Cerebellar nuclear complex (tissue), 1 donor: ENCODE measurements at places on chromosomes 1 and 21.

DNA sequence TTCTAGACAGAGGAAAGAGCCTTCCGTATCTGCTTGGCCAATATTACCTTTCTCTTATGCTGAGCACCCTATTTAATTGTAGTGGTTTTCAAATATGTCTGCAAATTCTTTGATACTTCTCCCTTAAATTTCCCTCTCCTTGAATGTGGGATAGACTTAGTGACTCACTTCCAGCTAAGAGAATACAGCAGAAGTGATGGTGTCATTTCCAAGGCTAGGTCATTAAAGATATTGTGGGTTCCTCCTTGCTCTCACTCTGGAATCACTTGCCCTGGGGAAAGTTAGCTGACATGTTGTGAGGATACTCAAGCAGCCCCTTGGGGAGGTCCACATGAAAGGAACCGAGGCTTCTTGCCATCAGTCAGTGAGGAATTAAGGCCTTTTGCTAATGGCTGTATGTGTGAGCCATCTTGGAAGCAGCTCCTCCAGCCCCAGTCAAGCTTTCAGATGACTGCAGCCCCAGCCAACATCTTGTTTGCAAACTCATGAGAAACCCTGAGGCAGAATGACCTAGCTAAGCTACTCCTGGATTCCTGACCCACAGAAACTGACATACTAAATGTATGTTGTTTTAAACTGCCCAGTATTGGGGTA, 8.1 kb upstream of the CITED4 start:
- DNase-seq: no peak

DNA sequence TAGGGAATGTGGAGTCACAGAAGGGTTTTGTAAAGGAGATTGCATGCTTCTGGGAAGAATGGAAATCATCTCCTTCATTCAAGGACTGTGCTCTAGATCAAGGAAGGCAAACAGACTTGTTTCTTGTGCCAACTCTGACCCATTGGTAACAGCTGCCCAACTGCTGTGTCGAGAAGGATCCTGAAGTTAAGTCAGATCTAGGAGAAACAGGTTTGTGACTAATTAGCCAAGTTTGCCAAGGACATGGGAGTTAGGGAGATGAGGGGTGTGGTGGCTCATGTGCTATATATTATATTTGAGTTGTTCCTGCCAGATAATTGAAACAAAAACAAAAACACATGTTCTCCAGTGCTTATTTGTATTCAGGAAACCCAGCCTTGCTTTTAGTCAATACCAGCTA, 251.2 kb upstream of the USP24 start:
- no peak for DNase-seq

GRCh38 chr1:229253151-229253974, 17.5 kb upstream of the RAB4A start:
- no peak for DNase-seq

DNA sequence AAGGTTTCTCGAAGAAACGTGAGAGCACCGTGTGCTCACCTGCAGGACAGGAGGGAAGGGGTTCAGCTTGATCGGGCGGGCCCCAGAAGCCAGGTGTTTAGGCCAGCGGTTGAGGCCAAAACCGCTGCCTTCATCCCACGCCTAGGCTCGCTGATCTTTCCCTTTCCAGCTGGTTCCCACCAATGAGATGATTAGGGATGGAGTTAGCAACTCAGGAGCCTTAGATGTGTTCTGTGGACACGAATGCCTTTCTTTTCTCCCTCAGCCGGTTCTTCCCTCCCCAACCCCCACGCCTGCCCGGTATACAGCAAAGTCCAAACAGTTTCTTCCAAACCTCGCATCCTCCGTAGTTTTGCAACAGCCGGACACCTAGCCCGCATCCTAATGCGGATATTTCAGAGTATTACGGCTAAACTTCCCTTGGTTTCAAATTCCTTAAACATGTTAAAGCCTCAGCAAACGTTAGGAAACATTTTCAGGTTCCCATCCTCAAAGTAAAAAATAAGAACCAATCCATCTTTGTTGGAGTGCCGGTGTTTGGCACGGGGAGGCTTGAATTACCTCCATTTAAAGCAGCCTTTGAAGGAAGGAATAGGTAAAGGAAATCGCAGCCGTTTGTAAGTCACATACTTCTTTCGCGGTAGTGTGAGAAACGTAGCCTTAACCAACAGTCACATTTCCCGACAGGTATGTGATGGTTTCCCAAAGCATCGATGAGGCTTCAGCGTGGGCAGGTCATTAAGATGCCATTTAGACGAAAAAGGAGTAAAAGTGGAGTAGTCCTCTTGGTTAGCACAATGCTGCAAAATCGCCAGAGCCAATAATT, 1.1 kb downstream of the LRRC8C start:
- DNase-seq: no peak

DNA sequence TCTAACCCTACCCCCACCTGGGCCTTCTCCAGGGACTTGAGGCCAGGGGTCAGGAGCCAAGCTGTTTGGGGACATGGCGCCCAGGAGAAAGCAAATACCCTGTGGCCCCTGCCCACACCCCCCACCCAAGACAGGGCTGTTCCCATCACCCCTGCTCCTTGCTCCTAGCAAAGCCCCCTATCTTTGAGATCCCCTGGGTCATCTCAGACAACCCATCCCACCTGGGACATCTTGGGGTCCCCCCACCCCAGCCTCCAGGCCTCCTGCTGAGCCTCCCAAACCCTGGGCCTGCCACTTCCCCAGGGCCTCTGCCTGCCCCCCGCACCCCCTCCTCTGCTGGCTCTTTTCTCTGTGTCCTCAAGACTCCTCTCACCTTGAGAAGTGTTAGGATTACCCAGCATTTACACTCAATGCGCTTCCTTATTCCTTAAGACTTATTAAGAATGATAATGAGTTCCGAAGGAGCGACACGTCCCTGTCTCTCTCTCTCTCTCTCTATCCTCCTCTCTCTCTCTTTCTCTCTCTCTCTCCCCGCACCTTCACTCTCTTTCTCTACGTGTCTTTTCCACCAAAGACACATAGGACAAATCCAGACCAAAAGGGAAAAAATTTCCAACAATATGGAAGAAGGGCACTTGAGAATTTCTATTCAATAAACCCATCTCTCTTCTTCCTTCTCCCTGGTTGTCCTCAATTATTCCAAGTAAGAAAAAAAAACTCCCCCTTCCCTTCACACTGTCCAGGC, 7.2 kb downstream of the CASZ1 start:
- no peak for DNase-seq

- DNase-seq: no peak
Measured at GRCh38 chr1:151790940-151791651, 796 bp upstream of the TDRKH start.

- DNase-seq: no peak
Measured at GRCh38 chr1:45762291-45762690, 11.8 kb upstream of the IPP start.

- DNase-seq: no peak
Measured at GRCh38 chr1:209102120-209102519, 481.4 kb upstream of the CAMK1G start.

GRCh38 chr1:161111117-161111516, 6.7 kb downstream of the PFDN2 start:
- no peak for DNase-seq

GRCh38 chr1:37875833-37876232, 16.4 kb upstream of the MTF1 start:
- no peak for DNase-seq

- DNase-seq: no peak
Measured at GRCh38 chr1:11944358-11944931, 9.9 kb downstream of the PLOD1 start.

DNA sequence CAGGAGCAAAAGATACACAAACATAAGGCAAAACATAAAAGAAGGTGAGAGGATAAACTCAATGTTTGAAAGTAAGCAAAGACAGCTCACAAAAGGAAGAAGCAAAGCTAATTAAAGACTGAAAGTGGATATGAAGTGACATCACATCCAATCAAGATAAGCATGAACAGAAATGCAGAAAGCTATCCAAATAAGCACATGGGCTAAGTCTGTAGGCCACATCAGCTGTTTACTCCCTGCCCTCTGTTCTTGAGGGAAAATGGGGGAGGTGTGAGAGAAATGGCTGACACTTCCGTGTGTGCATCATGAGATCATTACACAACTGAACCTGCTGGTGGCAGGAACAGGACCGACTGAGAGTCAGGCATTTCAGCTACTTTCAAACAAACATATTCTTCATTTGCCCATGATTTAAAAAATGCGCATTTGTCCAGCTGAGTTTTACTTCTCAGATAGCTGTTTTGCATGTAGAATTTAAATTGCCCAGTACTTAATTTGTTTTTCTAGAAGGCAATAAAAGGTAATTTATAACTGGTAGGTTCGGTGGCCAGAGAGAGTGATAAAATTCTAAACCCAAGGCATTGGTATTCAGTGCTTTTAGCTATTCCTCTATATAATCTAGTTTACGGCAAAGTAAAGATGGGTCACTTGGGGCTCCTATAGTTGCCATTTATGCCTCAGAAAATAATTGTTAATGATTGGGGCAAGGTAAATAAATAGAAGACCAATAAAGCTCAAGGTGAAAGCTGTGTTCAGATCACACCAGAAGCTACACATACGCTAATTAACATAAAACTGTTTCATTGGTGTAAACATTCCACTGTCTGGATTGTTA, 27.2 kb upstream of the MAN1A2 start:
- DNase-seq: no peak

GRCh38 chr1:42982641-42983040, 24.0 kb upstream of the SLC2A1 start:
- no peak for DNase-seq

DNA sequence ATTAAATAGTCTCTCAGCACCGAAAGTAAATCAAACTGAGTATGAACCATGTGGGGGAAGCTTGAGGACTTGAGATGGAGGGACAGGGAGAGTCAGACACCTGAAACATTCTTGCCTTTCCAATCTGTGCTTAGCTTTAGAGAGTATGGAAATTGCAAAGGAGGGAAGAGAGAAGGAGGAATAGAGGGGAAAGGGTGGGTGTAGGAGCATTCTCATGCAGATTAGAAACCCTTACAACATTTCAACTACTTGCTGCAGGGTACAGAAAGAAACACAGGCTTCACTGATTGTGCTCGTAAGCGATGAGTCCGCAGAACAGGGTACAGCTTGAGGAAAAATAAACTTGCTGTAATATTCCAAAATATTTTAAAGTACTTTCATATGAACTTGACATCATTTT, 73.8 kb downstream of the NIBAN1 start:
- DNase-seq: no peak

DNA sequence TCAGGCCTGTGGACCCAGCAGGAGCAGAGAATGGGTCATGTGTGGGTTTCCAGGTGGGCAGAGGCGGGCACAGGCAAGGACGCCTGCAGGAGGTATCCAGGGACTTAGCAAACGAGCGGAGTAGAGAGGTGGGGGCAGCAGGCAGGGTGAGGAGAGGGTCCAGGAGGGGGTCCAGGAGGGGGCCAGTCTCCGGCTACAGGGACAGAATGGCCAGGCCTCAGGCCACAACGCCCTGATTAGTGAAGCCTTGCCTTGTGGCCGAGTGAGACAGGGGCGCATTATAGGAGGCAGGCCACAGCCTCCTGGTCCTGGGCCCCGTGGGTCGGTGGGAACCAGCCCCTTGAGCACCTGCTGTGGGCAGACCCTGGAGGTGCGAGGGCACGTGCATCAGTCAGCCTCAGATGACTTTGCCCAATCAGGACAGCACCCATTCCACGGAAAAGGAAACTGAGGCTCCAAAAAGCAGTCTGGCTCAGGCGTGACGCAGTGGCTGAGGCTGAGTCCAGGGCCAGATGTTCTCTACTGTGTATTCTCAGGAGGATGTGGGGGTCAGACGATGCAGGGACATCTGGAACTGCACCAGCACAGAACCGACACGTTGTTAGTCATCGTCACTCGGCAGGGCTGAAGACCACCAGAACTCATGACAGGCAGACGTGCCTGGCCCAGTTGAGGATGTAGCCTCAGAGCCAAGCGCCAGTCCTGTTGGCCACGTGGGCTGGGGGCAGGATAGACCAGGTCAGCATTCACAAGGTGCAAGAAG, 113.7 kb downstream of the CRYAA start:
- DNase-seq: no peak

DNA sequence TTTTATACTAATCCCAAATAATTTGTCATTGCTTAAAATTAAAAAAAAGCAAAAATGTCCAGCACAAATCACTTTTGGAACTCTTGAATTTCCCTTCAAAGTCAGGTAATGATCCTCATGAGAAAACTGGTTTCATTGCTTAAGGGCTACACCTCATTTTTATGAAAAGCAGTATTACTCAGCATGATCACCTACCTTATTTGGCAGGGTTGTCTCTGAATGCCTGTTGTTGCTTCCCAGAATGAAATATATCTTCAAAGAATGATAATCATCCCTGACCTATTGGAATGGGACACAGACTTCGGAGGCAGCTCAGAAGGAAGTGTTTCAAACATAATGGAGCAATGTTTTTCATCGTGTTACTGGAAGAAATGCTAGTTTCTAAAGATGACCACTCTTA, 29.7 kb downstream of the C1orf21 start:
- DNase-seq: no peak

DNA sequence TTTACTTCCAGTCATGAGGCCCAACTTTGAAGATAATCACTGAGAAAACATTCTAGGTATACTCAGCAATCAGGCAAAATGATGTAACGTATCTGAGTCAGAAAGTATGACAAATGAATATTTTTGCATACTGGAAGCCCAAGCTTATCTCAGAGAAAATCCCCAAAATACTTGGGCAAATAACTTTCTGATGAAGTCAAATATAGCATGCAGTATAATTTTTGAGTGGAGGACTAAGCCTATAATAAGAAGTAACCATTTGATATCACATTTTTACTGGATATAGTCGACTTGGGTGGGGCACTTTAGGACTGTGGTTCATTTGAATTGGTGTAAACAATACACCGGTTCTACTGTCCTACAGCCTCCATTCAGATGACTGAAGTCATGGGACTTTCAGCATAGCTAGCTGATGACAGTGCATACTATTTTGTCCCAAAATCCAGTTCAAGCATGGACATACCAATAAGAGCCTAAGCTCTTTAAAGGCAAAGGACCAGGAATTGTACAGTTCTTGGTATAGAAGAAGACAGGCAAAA, 2.3 kb upstream of the GADD45A start:
- DNase-seq: no peak

GRCh38 chr1:35557118-35557610, at the start of gene KIAA0319L:
KIAA0319L (minus strand) TSS chr1:35557403; CDS start chr1:35554491, 2,912 bp downstream.
- peak; percentile 80 for DNase-seq

DNA sequence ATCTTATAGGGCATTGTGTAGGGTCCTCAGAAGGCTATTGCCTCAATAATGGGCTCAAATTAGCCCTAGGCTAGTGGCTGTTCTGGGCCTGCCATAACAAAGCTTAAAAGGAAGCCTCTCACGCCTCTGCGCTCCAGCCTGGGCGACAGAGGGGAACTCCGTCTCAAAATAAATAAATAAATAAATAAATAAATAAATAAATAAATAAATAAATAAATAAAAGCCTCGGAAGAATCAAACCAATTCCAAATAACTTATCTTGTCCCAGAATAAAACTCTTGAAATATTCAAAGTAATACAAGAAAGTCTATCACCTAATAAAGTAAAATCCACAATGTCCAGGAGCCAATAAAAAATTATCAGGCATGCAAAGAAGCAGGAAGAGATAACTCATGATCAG, 14.4 kb upstream of the ALDH9A1 start:
- no peak for DNase-seq

- no peak for DNase-seq
Measured at GRCh38 chr1:217896490-217896889, 265.3 kb downstream of the SPATA17 start.
